Activated CD8-positive, alpha-beta memory T cell treated with anti-CD3 and anti-CD28 coated beads for 48 hours (primary cell): ENCODE measurements at places on chromosomes 7 and 10.

- no peak for DNase-seq
These were observed 61.1 kb upstream of the IL6 start for GRCh38 chr7:22665923-22666322.

- DNase-seq, result no peak
These were observed 220.6 kb downstream of the ANK3 start for GRCh38 chr10:60169111-60169510.

GRCh38 chr10:794382-794956 lies 105.0 kb upstream of the DIP2C start:
- DNase-seq, result no peak

DNA sequence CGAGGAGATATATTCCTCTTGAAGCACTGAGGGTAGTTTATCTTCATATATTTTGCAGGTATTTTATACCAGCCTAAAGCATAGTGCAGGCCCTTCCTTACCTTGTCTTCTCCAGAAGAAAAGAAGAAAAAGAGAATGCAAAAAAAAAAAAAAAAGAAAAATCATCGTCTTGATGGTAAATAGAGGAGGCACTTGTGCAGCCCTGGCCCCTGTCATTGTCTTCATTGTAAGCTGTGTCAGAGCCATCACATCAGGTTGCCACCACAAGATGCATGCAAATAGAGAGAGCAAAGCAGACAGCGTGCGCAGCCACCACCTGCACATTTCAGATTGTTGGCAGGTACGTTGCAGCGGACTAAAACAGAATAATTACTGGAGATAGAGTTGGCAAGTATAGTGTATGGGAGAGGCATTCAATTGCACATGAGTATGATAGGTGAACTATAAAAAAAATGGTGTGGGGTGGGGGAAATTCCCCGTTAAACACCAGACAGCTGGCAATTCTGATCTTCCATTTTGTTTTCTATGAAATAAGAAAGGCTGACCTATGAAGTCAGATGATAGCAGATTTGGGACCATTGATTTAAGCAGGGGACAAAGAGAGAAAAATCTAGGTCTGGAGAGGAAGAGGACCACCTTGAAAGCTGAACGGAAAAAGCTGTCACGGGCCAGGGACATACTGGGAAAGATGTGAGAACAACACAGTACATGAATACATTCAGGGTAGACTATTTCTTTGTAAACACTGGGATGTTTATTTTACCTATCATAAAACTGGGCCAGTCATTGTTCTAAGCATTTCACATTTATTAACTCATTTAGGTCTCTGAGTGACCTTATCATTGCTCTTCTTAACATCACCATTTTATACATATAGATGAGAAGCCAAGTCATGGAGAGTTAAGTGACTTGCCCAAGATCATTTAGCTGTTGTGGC lies 306.3 kb upstream of the SP8 start:
- no peak for DNase-seq

- no peak for DNase-seq
These were observed 49.5 kb downstream of the VWA2 start for GRCh38 chr10:114288424-114289095.

DNA sequence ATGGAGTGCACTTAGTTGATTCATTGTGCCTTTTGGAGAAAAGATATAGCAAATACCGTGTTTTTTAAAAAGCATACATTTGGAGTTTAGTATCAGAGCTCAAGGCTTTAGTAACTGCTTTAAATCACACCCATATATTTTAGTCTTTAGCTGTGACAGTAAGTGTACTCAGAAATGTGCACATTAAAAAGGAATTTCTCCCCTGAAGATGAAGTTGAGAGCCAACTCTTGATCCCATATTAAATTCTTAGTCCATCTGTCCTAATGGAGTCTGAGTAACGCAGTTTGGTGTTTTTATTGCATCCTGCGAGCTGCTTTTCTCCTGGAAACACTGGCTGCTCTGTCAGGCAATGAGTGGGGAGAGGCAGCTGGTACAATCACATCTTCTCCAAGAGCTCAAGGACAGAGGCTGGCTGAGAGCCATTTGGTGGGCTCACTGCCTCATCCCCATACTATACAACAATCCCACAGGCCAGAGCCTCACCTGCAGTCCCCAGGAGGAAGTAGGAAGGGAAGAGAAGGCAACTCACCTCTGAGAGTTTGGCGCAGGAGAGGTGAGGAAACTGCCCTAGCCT lies 473.6 kb upstream of the C7orf33 start:
- no peak for DNase-seq

DNA sequence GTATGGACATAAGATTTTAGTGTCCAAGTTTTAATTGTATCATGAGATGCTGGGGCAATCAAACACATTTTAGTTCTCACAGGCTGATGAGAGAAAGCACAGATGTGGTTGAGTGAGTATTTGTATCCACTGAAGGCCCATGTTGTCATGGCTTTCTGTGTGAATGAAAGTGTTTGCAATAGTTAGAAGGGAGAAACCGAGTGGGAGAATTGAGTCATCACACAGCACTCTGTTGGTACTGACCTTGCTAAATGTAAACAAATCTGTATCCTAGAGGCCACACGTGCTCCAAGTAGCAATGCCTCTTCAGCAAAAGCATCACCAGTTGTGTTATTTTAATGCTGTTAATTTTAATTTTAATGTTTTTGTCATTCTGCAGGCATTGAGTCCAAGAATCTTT lies 121.2 kb downstream of the EMX2 start:
- no peak for DNase-seq
